Muscle of back (tissue), 13 donors: ENCODE measurements at places on chromosomes 5 and 9. TPM values are rescaled to one million over a fixed set of nuclear protein-coding genes. Genes with fewer than 3 reads are reported as not detected.
A peak's percentile ranks its signal among the peaks of the same experiment; 100 is the strongest.

GRCh38 chr5:20556115-20556763 lies 568.2 kb upstream of the CDH18 start:
- no peak for DNase-seq

GRCh38 chr5:15376803-15377202 lies 123.2 kb upstream of the FBXL7 start:
- DNase-seq = no peak

Gene FCN2
- polyA plus RNA-seq = not detected

DNA sequence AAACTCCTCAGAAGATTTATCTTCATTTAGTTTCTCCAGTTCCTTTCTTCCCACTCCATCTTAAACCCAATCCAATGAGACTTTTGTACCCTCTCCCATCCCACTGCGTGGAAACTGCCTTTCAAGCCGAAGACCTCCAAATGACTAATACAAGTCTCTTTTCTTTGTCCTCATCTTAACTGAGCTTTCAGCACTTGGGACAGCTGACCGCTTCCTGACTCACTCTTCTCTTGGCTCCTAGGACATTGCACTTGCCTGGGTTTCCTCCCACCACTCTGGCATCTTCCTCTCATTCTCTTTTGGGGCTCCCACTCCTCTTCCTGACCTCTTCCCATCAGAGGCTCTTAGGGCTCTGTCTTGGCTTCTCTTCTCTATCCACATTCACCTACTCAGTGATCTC lies 243.7 kb downstream of the HSPA4 start:
- no peak for DNase-seq

- no peak for DNase-seq
Measured at GRCh38 chr5:35171078-35171477, 59.2 kb downstream of the PRLR start.

Gene FSD1L
- 21.6 TPM for polyA plus RNA-seq

DNA sequence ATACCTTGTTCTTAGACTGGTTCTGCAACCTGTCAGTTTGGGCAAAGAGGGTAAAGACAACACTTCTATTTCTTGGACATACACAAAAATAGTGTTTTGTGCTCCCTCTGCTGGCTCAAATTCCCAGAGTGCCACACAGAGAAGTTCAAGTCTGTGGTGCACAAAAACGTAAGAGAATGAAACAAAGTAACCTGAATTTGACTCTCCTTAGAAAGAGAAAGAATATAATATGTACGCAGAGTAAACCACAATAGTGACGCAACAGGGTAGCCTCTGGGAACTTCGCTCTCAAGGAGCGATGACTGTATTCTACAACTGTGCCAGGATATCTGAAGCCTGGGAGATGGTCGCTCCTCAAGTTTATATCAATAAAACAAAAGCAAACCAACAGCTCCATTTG lies 18.5 kb downstream of the DDX31 start:
- DNase-seq = no peak

DNA sequence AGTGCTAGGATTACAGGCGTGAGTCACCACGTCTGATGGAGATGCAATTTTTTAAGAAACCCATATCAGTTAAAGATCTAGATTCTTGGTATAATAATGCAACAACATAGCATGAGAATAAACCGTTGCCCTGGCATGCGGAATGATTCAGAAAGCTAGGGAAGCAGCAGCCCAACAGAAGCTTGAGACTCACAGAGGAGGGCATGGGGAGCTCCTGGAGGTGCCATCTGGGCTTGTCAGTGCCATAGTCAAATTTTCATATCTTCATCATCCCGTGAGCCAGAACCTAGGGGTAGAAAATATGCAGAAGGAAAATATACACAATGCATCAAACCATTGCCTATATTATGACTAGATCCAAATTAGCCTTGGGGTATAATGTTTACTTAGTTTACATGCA lies 118.7 kb upstream of the ADAMTS16 start:
- DNase-seq = no peak

DNA sequence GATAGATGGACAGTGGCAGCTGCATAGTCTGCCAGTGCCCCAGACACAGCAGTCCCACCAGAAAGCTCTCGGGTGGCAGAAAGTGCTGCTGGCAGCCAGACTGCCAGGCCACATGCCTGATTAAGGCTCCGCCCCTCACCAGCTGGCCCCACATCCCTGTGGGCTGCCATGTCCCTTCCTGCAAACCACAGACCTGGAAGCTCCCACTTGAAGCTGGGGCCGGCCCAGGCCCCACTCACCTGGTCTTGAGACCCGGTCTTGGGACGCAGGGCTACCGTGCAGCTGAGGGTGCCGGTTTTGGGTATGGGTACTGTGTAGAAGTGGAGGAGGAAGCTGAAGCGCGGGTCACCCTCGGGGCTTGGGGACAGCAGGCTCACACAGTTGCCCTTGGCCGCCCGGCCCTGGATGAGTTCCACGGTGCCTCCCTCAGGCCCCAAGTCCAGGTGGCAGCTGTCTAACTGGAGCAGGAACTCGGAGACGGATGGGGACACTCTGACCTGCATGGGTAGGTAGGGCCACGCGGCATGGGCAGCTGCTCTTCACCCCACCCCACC lies 15.3 kb downstream of the FPGS start:
- DNase-seq = peak; percentile 55

Gene NCS1
- polyA plus RNA-seq = 42.6 TPM

Gene IFNA13
- polyA plus RNA-seq = not detected
